ENCODE measurements at places on chromosomes 2 and 18. TPM values are rescaled to one million over a fixed set of nuclear protein-coding genes. Genes with fewer than 3 reads are reported as not detected.

DNA sequence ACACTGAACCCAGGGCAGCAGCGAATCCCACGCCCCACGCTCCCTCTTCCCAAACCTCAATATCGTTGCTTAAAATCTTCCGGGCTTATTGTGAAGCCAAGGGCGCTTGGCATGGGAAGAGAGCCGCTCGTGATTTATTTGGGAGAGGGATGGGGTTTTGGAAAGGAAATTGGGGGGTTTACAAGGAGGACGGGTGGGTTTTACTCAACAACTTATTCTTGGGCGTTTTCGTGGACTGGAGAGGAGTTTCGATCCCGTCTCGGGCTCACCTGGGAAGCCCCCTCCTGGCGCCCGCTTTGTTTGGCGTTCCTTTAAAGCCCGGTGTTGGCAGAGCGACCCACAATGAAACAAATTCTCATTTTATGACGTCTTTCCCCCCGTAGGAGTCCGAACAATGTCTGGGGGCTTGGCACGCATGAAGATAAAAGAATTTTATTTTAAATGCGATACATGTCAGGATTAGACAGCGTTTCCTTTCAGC is 135.3 kb downstream of the INSIG2 start:
- peaks cover 17% of the 10 kb centered on the region for H3K27me3 ChIP-seq
- H3K36me3 ChIP-seq = no peaks in the 10 kb centered on the region
- H3K27ac ChIP-seq = no peak overlapping the region
- peaks cover 10% of the 10 kb centered on the region for H3K4me1 ChIP-seq
- no peak for DNase-seq

- H3K4me3 ChIP-seq = no peak overlapping the region
- H3K27ac ChIP-seq = no peak overlapping the region
- H3K4me1 ChIP-seq = no peaks in the 10 kb centered on the region
- H3K36me3 ChIP-seq = no peaks in the 10 kb centered on the region
Measured at GRCh38 chr2:168278424-168278888, 31.1 kb upstream of the STK39 start.

DNA sequence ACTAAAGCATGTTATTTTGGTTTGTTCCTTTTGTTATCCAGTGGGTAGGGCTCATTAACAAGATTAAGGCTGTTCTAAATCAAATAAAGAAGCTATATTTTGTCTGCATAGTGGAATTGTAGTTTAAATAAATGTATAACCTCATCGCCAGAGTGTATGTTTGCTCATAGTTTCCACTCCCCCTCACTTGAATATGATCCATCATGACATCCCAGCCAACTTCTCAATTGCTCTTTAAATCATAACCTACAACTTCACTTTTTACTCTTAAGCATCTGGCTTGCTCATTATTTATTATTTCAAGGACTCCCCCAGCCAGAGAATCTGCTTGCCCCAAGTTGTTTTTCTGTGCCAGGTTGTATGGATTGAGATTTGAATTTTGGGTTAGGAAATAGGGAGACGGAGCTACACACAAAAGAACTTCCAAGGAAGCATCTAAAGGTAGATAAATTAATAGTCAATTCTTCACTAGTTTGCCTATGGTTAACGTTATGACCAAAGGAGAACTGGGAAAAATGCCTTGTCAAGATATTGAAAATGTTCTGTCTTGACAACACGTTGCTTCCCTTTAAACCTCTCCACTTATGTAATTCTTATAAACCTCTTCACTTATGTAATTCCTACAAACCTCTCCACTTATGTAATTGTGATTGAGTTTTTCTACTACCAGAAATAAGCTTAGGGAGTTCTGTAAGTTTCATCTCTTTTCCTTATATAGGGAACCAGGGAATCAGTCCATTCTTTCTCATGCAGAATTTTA is 55.4 kb upstream of the UPP2 start:
- peaks cover 10% of the 10 kb centered on the region for H3K4me1 ChIP-seq
- no peak overlapping the region for H3K27ac ChIP-seq
- H3K36me3 ChIP-seq = no peaks in the 10 kb centered on the region
- no peak for DNase-seq

DNA sequence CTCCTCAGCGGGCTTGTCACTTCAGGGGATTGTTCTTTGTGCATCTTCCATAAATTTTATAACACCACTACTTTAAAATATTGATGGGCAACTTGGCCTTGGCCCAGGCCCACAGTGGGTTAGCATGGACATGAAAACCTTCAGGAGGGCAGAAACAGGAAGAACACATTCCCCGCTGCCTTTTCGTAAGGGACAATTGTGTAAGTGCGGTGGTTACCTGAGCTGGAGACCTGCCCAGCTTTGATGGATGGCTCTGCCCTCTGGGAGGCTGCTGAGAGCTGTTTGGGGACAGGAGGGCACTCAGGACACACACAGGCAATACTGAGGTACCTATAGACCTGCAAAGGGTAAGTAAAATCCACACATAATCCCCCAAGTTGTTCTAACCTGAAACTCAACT is 46.8 kb downstream of the FECH start:
- H3K4me3 ChIP-seq = no peak overlapping the region
- no peak overlapping the region for H3K27ac ChIP-seq
- H3K36me3 ChIP-seq = no peaks in the 10 kb centered on the region
- no peak for DNase-seq
- peaks cover 7% of the 10 kb centered on the region for H3K4me1 ChIP-seq

DNA sequence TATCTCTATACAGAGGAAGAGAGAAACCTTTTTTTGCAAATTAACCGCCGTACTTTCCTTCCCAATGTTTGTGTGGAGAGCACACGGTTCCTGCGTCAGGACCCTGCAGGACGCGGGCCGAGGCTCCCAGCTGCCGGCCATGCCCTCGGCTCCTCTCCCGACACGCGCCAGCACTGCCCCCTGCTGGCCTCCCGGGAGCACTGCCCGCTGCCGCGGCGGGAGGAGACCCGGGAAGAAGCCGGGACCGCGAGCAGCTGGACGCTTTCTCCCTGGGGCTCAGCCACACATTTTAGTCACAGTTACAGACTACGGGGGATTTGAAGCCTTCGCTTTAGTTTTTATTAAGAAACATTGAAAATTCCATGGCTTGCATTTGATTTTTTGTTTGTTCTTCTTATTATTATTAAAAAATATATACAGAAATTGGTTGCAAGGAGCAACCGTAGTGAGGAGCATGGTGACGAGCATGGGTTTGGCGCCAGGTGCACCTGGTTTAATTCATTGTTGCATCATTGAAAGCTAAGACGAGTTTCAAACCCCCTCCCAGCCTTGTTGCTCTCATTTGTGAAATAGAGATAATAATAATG is 401.2 kb downstream of the GALR1 start:
- peak; percentile 70 for DNase-seq
- no peak overlapping the region for H3K27ac ChIP-seq
- no peaks in the 10 kb centered on the region for H3K36me3 ChIP-seq
- no peaks in the 10 kb centered on the region for H3K4me1 ChIP-seq
- H3K4me3 ChIP-seq = no peak overlapping the region

DNA sequence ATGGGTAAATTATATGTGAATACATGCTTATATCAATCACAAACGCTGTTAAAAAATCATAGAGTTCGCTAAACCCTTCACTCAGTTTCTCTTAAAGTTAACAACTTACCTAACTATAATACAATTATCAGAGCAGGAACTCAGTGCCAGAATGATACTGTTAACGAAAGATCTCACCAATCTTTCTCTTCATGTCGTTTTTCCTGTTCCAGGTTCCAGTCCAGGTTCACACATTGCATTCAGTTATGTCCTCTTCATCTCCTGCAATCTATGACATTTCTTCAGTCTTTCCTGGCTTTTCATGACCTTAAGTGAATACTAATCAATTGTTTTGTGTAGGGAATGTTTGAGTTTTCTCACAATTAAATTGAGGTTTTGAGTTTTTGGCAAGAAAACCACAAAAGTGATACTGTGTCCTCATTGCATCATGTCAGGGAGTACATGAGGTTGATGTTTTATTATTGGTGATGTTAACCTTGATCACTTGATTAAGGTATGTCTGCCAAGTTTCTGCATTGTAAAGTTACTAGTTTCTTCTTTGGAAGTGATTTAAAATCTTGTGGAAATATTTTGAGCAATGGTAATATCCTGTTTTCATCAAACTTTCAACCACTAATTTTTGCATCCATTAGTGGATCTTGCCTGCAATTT is 131.9 kb downstream of the ESCO1 start:
- DNase-seq = no peak
- H3K4me3 ChIP-seq = no peak overlapping the region
- no peak overlapping the region for H3K27ac ChIP-seq
- H3K27me3 ChIP-seq = no peaks in the 10 kb centered on the region
- peaks cover 5% of the 10 kb centered on the region for H3K4me1 ChIP-seq

- no peaks in the 10 kb centered on the region for H3K27me3 ChIP-seq
- H3K4me1 ChIP-seq = no peaks in the 10 kb centered on the region
- no peak overlapping the region for H3K4me3 ChIP-seq
- DNase-seq = no peak
Measured at GRCh38 chr2:47697000-47697601, 85.8 kb upstream of the MSH6 start.

DNA sequence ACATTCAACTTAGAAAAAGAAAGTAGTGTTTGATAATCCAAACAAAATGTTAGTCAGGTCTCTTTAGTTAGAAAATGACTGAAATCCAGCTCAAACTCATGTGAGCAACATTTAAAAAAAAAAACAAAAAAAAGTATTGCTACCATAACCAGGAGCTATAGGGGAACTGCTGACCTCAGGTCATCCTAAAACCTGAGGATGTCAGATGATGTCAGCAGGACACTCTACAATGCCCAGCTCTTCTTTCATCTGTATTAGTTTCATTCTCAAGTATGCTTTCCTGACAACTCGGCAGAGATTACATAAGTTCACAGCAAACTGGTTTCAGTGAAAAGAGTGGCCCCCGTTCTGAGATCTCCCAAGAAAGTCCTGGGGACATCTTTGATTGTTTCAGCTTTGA is 4.2 kb upstream of the ESCO1 start:
- H3K4me1 ChIP-seq = no peaks in the 10 kb centered on the region
- H3K36me3 ChIP-seq = no peaks in the 10 kb centered on the region
- H3K4me3 ChIP-seq = no peak overlapping the region
- peak overlapping the region; percentile 10 for H3K27ac ChIP-seq
- H3K27me3 ChIP-seq = no peaks in the 10 kb centered on the region

- H3K4me3 ChIP-seq = no peak overlapping the region
- no peaks in the 10 kb centered on the region for H3K4me1 ChIP-seq
Measured at GRCh38 chr2:23312996-23313606, 71.9 kb upstream of the KLHL29 start.

DNA sequence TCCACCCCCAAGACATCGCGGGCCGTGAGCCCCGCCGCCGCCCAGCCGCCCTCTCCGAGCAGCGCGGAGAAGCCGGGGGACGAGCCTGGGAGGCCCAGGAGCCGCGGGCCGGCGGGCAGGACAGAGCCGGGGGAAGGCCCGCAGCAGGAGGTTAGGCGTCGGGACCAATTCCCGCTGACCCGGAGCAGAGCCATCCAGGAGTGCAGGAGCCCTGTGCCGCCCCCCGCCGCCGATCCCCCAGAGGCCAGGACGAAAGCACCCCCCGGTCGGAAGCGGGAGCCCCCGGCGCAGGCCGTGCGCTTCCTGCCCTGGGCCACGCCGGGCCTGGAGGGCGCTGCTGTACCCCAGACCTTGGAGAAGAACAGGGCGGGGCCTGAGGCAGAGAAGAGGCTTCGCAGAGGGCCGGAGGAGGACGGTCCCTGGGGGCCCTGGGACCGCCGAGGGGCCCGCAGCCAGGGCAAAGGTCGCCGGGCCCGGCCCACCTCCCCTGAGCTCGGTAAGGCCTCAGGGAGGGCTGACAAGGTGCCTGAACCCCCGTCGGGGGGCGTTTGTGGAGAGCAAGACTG is 14.2 kb downstream of the SPEG start:
- no peaks in the 10 kb centered on the region for H3K4me1 ChIP-seq
- no peaks in the 10 kb centered on the region for H3K36me3 ChIP-seq
- DNase-seq = no peak
- H3K27ac ChIP-seq = no peak overlapping the region
- no peaks in the 10 kb centered on the region for H3K27me3 ChIP-seq

GRCh38 chr2:218366621-218367414 is 10.2 kb downstream of the CATIP start:
- H3K27ac ChIP-seq = peak overlapping the region; percentile 97
- H3K4me3 ChIP-seq = peak overlapping the region; percentile 83
- no peaks in the 10 kb centered on the region for H3K36me3 ChIP-seq
- no peaks in the 10 kb centered on the region for H3K27me3 ChIP-seq
- no peaks in the 10 kb centered on the region for H3K4me1 ChIP-seq

DNA sequence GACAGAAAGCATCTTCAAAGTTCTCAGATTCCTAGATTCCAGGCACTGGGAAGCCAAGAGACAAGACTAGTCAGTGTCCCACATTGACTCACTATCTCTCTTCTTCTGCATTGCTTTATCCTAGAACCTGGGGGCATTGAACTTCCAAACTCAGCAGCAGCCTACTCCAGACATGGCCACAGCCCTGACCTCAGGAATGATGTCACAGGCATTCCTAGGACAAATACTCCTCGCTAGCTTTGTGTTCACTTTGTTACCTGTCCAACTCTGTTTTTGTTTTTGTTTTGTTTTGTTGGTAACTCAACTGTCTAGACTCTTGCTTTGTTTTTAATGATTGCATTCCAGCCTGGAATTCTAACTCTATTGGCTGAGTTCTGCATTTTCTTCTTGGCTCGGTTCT is 449.3 kb upstream of the SPHKAP start:
- H3K27ac ChIP-seq = no peak overlapping the region
- DNase-seq = no peak
- H3K27me3 ChIP-seq = no peaks in the 10 kb centered on the region
- H3K4me3 ChIP-seq = no peak overlapping the region

- no peaks in the 10 kb centered on the region for H3K36me3 ChIP-seq
- DNase-seq = no peak
- H3K27me3 ChIP-seq = no peaks in the 10 kb centered on the region
- H3K4me3 ChIP-seq = no peak overlapping the region
- H3K4me1 ChIP-seq = no peaks in the 10 kb centered on the region
- H3K27ac ChIP-seq = no peak overlapping the region
Measured at GRCh38 chr18:51279367-51279984, 82.0 kb upstream of the MEX3C start.

DNA sequence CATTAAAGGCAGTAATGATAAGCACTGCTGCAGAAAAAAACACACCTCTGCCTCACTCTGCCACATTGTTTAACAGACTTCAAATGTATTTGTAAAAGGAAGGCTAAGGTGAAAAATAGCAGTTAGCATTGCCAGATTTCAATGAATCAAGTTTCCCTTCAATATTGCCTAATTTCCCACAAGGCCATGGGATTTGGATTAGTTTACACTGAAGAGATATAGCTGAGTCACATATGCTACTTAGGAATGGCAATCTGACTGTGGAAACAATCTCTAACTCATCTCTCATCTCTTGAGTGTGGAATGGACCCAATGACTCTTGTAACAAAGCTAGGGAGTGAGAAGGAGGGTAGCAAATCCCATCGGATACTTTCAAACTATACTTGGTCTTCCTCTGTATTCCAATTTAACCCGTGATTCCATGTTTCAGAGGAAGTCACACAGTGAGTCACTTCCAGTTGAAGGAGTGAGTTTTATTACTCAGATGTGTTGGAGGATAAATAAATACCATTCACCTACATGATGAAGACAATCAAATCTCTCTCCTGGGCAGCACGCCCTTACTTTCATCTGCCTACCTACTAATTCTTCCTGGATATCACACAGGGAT is 5.1 kb downstream of the B4GALT6 start:
- no peak for DNase-seq
- H3K27me3 ChIP-seq = no peaks in the 10 kb centered on the region
- no peaks in the 10 kb centered on the region for H3K36me3 ChIP-seq
- no peak overlapping the region for H3K27ac ChIP-seq
- H3K4me1 ChIP-seq = peaks cover 10% of the 10 kb centered on the region
- no peak overlapping the region for H3K4me3 ChIP-seq

- no peaks in the 10 kb centered on the region for H3K27me3 ChIP-seq
- no peak for DNase-seq
- H3K36me3 ChIP-seq = no peaks in the 10 kb centered on the region
- H3K4me1 ChIP-seq = no peaks in the 10 kb centered on the region
Measured at GRCh38 chr2:7609974-7610373, 692.8 kb downstream of the RNF144A start.

CRYGD gene
- total RNA-seq = not detected

MYCN gene
- not detected for total RNA-seq

ALPI gene
- not detected for total RNA-seq

ADGRF3 gene
- total RNA-seq = 0.09 TPM

CELF4 gene
- 0.28 TPM for total RNA-seq
